ENCODE measurements at places on chromosomes 6 and 20. TPM values are rescaled to one million over a fixed set of nuclear protein-coding genes. Genes with fewer than 3 reads are reported as not detected.

DNA sequence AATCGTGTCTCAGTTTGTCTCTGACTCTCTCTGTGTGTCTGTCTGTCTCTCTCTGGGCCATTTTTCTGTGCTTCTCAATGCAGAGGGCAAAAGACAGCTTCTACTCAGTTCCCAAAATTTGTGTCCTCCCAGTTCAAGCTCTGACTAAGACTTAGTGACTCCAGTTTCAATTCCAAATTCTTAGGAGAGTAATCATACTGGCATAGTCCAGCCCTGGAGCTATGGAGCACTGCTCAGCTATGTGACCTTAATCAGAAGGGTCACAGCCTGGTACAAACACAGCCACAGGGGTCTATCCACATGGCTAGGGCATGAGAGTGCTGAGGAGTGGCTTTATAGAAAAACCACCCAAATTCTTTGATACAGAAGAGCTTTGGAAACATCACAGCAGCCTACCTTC is 91.9 kb downstream of the FOXF2 start:
- peak; percentile 100 for DNase-seq

DNA sequence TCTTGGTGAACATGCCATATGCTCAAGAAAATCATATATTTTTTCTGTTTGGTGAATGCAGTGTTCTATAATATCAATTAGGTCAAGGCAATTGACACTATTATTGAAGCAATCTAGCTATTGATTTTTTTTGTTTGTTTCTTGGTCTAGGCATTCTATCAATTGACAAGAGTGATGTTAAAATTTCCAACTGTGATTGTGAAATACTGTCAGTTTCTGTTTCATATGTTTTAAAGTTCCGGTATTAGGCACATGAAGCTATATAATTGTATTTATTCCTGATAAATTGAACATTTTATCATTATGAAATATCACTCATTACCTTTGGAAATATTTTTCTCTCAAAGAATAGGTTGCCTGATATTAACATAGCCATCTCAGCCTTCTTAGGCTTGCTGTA is 653.4 kb downstream of the HDGFL1 start:
- no peak for DNase-seq

DNA sequence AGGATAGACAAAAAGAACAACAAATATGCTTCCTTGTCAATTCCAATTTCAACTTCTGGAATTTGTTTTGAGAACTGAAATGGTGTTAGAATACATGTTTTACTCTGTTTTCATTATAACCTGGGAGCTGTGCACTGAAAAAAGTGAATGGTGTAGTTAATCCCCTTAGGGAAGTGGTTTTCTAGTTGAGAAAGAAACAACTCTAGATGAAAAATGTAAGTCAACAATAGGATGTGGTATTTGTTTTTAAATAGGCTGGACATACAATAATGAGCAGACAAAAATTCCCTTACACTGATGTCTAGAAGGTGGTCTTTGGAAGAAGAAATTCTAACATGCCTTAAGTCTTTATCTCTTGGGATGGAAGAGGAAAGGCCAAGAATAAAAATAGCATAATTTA is 59.9 kb upstream of the TINAG start:
- DNase-seq, result no peak

DNA sequence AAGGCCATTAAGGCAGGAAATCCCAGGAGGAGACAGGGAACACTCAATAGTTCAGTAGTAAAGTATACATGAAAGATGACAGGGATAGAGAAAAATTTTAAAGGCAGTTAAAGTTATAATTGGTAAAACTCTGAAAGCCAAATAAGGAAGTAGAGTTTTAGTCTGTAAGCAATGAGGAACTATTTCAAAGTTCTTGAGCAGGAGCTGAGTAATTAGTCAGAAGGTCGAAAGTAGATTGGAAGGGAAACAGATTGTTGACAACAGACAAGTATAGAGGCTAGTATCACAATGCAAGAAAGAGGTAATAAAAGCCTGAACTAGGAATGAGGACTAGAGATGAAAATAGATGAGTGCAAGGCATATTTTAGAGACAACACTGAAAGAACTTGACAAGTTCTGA is 150.3 kb downstream of the CDK19 start:
- peak; percentile 55 for DNase-seq

The ADTRP gene
- total RNA-seq, result 1.4 TPM

- DNase-seq, result no peak
Observed at GRCh38 chr20:44357555-44358125, 2.1 kb downstream of the HNF4A start.

DNA sequence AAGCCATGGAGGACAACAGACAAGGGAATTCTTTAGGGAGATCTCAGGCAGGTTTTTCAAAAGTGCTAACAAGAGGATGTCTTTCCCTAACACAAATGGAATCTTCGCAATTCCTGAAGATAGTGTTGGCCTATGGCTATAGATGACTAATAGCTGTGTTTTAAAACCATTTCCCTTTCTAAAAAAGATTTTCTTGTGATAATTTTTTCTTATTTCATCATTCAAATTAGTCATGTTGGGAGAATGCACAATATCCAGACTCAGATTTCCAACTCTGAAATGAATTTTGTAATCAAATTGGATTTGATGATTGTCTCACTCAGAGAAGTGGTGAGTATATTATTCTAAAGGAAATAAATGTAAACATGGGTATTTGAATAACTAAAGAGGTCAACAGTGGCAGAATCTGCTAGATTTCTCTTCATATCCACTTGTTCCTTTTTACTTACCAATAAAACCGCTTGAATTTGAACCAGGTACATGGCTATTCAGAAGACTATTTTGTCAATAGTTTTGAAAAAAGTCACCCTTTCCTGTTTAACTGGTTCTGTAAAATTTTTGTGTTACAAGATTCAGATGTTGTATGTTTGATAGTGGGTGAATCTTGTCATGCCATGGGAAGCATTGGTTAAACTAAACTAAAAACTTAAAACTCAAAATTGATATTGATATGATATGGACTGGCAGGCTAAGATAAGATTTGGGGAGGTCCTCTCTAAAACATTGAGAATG is 1223.7 kb upstream of the EYS start:
- peak; percentile 85 for DNase-seq

The TMEM181 gene
- total RNA-seq, result 27.3 TPM

The KATNA1 gene
- 33.9 TPM for total RNA-seq

GRCh38 chr6:108746836-108747575 is 101.2 kb upstream of the ARMC2 start:
- DNase-seq, result no peak

The HRH3 gene
- not detected for total RNA-seq

DNA sequence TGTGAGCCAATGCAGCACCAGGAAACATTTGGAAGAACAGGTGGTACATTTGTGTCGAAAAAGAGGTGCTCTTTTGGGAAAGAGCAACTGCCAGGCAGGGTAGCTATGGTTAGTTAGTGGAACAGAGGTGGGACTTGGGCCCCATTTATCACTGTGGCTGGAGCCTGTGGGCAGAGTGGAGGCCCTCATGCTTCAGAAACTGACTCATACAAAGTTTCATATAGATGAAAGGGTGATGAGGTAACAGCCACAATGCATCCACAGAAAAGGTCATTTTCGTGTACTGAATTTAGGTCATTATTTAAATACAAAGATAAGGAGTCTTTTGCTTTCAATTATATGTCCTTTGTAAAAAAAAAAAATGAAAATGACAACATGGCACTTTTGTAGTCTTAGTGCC is 76.4 kb upstream of the HS3ST5 start:
- DNase-seq, result peak; percentile 2

GRCh38 chr6:157775376-157775775 is 47.7 kb upstream of the SNX9 start:
- DNase-seq, result no peak

DNA sequence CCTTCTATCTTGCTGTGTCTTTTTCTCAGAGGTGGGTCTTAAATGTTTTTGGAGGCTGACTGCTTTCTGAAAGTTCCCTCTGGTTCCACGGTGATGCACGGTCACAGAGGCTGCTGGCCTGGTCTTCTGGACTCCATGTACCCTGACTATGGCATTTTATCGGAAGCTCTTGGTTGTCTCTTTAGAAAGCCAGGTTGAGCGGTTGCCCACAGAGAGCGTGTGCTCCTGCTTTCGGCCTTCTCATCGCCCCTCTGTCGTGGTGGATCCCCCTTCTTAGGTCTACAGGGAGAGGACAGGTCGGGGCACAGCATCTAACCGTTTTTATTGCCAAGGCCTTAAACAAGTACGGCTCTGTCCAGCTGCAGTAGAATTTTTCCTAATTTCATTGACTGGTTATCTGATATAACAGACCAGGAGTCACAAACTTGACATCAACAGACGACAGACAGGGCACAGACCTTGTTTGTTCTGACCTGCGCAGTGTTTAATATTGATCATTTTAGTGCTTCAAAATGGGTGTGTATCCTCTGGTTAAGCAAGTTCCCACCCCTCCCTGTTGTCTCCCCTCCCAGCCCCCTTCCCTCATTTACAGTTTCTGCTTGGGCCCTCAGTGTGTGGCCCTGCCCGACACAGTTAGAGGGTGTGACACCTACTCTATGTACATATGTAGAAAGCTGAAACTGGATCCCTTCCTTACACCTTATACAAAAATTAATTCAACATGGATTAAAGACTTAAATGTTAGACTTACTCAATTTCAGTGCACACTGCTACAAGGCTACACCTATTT is 24.7 kb downstream of the SYTL3 start:
- DNase-seq, result no peak

DNA sequence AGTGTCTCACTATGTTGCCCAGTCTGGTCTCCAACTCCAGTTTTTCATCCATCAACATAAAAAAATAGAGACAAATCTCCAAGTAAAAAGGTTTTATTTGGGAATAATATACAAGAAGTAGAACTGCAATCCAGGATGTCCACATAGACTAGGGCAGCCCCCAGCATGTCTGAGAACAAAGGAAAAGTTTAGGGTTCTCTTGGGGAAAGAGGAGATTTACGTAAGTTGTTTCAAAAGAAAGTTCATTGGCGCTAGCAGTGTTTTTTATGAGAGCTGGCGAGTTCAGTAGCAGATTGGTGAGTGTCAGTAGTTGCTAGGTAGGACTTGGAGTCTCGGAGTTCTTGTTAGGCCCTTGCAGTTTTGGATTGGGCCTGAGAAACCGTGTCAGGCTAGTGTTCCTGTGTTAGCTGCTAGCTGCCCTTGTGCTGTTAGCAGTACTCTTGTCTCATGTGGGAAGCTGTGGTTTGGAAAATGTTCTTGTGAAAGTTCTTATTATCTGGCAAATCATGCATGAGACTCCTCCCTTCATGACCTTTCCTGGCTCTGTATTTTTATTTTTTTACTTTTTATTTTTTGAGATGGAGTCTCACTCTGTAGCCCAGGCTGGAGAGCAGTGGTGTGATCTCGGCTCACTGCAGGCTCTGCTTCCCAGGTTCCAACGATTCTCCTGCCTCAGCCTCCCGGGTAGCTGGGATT is 24.7 kb downstream of the TTLL9 start:
- DNase-seq, result peak; percentile 75

DNA sequence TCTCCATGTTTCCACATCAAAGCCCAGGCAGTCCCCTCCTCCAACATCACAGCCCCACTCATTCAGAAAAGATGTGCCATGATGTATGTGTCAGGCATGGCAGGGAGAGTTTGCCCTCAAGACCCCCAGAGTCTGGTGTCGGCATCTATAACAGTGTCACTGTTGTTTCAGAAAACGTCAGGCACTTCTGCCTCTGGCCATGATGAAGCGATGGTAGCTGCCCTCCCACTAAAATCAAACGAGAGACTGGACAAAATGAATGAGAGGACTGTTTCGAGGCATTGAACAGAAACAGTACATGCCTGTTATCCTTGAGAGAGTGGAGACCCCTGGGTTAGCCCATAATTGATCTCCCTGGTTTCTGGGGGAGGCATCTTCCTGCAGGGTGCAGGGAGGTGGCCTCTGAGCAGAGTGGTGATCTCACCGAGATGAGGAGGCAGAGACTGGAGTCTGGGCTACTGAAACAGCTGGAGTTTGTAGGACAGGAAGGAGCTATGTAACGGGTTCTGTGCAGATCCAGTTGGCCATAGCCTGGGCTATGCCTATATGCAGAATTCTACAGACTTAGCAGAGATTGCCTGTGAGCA is 144.5 kb downstream of the SYCP2 start:
- DNase-seq, result no peak

DNA sequence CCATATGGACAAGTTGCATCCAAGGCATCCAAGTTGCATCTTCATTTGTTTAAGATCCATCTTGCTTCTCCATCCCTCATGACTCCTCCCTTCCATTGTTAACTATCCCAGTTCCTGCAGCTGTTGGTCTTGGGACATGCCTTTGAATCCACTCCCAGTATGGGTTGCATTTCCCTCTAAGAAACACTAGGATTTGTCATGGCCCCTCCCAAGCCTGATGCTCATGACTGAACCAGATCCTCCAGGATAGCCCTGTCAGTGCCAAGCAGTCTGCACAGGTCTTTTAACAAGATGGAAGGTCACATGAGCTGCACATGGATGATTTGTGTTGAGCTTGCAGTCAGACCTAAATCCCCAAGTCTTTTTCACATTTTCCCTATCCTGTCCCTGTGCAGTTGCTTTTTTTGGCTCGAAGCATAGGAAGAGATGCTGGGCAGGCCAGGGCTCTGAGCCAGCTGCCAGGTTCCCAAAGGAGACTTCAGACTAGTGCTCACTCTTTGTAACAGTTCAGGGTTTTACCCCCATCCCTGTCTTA is 4.2 kb downstream of the PPP2R5D start:
- no peak for DNase-seq

GRCh38 chr20:63333241-63333836 is 27.8 kb downstream of the CHRNA4 start:
- no peak for DNase-seq

- no peak for DNase-seq
Observed at GRCh38 chr20:24522452-24523330, 53.3 kb downstream of the SYNDIG1 start.

The CCN2 gene
- total RNA-seq, result 44.5 TPM

The LAMA4 gene
- total RNA-seq, result 85.6 TPM

- peak; percentile 11 for DNase-seq
Observed at GRCh38 chr6:113998811-113999210, 27.9 kb upstream of the HDAC2 start.

DNA sequence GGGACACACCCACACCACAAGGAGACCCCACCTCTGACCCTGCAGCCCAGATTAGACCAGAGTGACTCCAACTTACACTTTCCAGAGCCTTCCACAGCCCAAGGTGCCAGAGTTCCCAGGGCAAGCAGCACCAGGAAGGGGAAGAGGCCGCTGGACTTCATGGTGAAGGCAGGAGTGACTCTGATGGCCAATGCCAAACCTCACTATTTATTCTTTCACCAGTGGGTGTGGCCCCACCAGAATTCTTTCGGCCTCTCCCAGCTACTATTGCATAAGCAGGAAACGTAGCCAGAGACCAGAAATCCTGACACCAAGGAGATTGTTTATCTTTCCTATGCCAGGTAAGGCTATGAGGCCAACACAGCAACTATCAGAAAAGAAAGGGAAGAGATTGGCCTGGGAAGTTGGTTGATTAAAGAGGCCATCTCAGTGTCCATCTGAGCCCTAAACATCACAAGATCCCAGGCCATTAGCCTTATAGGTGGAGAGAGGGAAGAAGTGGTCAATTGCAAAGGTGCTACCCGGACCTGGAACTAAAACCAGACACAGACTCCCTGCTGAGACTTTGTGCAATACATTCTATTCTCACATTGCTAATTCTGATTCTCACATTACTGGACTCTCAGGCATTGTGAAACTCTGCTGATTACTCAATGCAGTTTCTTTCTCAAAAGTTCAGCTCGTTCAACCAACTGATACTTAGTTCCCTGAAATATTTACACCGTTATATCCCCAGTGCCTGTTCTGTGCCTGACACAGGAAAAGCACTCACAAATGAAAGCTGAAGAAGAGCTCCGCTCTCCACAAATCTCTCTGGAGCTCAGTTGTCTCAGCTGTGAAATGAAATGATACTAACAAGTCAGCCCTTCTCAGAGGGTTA is at the start of gene SLPI:
SLPI (minus strand) TSS at position 182 of the 880 bp plus-strand sequence; CDS start at position 161, 21 bp downstream.
- peak; percentile 38 for DNase-seq
